ENCODE measurements at places on chromosomes 6 and 20. TPM values are rescaled to one million over a fixed set of nuclear protein-coding genes. Genes with fewer than 3 reads are reported as not detected.

C6orf62 gene
- total RNA-seq = 78.4 TPM

ENPP3 gene
- 0.35 TPM for total RNA-seq

ERVFRD-1 gene
- not detected for total RNA-seq

TP53TG5 gene
- total RNA-seq = not detected

GSTA4 gene
- total RNA-seq = 3.9 TPM

GPLD1 gene
- total RNA-seq = 0.45 TPM

RNF217 gene
- total RNA-seq = 0.90 TPM

TAGAP gene
- 120 TPM for total RNA-seq

Data from activated T-cell treated with anti-CD3 and anti-CD28 coated beads, Interleukin-2, amount 50 U/mL, for 4 hours (primary cell).